Eye (tissue), 1 donor: ENCODE measurements at places on chromosomes 11 and 22.

DNA sequence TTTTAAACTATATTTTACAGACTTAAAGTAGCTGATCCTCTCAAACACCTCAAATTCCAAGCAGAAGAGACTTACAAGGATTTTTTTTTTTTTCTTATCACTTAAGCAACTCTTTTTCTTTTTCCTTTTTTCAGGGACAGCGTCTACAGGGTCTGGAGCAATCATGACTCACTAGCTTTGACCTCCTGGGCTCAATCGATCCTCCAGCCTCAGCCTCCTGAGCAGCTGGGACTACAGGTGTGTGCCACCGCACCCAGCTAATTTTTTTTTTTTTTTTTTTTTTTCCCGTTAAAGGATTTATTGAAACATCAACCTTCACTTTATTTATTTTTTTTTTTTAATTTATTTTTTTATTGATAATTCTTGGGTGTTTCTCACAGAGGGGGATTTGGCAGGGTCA, 4.5 kb upstream of the MACROD1 start:
- DNase-seq: no peak

DNA sequence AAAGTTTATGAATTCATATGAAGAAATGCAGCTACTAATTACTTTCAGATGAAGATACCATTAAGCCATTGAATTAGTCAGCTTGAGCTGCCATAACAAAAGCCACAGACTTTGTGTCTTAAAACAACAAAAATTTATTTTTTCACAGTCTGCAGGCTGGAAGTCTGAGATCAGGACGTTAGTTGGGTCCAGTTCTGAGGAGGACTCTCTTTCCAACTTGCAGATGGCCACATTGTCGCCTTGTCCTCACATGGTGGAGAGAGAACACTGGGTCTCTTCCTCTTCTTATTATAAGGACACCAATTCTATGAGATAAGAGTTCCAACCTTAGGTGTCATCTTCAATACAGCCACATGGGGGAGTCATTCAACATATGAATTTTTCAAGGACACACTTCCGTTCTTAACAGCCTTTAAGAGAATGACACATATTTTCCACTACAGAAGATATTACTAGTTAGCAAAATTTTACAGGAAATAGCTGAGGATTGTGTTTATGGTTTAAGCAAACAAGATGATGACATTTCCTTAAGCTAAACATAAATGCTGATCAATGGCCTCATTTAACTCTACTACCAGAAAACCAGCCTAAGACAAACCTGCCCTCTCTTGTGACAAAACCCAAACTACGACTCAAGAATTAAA, 56.0 kb downstream of the DCUN1D5 start:
- peak; percentile 58 for DNase-seq

DNA sequence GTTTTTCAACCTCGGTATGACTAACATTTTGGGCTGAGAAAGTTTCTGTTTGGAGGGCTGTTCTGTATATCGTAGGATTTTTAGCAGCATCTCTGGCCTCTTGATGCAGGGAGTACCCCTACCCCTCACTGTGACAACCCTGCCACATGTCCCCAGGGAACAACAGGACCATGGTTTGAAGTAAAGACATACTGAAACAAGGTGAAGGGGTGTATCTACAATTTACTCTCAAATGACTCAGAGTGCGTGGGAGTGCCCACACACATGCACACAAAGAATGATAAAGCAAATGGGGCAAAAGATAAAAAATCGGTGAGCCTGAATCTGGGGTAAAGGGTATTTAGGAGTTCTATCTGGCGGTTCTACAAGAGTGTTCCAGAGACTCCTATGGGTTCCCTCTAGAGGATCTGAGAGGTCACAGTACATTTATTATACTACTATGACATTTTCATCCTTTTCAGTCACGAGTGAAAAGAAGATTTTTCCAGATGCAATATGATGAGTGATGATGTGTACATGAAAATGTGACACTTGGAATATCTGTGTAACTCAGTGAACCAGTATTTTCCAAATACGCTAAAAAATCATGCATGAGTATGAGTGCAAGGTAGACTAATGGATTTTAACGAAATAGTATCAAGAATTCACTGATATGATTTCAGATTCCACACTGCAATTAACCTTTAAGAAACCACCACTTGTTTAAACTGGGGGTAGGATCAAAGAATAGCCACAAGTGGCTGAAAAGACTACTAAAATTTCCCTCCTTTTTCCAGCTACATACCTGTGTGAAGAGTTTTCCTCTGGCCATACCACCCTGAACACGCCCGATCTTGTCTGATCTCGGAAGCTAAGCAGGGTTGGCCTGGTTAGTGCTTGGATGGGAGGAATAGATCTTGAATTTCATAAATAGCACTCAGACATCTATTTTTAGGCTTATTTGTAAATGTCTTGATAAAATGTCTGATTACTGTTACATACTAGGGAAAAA, 56.3 kb upstream of the YPEL1 start:
- DNase-seq: no peak

DNA sequence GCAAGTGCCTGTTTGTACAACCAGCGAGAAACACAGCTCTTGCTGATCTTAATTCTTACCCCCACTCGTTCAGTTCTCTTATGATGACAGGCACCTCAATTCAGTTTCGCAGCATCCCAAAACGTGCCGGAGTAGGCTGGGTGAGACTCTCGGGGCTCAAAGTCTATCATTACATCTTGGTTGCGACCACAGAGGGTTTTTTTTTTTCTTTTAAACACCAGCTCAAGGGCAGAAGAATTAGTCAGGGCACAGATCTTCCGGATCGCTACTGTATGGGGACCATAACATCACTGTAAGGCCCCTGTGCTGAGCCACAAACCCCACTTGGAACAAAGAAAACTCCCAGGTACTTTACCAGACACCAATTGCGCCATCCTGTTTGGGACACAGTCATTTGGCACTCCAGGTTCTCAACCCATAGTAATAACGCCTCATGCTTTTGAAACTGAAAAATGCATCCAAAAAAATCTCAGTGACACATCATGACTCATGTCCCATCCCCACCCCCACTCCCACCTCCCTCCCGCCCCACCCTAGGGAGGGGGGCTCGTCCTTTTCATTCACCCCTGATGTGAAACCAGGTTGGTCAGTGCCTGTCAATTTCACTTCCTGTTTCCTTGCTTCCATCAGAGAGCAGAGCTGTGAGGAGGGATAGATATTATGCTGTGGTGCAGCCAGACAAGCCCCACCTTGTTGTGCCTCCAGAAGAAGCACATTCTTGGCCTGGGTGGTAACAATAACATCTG, 41.0 kb upstream of the CD5 start:
- no peak for DNase-seq
